ENCODE measurements at places on chromosomes 4 and X.

DNA sequence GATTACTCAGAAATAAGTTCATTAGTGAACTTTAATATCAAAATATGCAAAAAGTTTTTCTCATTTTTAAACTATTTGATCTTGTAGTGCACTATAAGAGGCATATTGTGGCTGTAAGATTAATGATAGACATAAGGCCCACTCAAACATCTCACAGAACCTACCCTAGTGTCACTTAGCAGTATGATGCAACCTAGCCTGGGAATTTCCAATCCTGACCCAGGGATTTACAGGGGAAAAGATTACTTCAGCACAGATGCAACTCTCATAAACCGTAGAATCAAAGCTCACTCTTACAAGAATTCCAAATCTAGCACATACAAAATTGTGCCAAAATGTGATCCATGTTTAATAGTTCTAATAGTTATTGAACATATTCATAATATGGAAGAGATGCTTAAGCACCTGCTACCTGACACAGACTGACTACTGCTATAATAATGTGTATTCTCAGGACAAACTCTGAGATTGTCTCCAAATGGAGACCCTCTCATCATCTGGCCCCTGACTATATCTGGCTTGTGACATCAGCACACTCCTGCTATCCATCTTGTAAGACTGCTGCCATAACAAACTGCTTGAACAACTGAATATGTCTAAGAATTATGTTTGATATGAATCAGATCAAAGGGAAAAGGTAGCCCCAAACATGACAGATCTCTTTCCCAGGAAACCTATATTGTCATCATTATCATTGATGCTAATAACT lies 271.9 kb downstream of the PABPC4L start:
- DNase-seq, result no peak

DNA sequence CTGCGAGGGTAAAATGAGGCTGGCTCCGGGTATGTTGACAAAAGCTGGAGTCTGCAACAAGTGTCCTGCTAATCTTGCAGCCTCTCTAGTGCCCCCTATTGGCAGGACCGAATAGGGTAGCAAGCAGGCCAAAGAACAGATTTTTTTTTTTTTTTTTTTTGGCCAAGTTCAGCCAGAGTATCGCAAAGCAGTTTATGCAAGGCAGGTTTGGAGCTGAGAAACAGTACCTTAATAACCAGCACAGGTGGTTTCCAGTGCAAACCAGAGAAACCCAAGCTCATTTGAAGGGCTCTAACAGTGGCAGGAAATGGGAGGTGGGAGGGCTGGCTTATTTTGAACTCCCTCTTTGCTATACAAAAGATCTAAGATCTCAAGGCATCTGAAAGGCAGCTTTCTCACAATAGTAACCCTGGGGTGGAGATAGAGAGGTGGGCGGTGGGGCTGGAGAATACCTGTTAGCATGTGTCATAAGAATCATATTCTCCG lies 38.2 kb upstream of the OCIAD2 start:
- DNase-seq, result no peak

GRCh38 chr4:183533698-183534097 lies 28.8 kb downstream of the ING2 start:
- DNase-seq, result no peak

DNA sequence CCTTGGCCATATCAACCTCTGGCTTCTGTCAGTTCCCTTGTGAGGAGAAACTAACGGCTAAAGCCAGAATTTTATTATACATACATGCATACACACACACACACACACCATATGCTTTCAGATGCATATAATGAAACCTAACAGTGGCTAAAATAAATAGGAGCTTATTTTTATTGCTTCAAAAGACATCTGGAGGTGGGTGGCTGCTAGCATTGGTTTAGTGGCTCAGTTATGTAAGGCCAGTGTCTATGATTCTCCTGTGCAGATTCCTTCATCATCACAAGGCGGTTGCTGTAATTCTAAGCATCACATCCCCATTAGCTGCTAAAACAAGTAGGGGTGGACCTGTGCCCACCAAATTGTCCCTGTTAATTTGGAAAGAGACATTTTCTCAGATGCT lies 110.8 kb downstream of the MAPK10 start:
- no peak for DNase-seq

DNA sequence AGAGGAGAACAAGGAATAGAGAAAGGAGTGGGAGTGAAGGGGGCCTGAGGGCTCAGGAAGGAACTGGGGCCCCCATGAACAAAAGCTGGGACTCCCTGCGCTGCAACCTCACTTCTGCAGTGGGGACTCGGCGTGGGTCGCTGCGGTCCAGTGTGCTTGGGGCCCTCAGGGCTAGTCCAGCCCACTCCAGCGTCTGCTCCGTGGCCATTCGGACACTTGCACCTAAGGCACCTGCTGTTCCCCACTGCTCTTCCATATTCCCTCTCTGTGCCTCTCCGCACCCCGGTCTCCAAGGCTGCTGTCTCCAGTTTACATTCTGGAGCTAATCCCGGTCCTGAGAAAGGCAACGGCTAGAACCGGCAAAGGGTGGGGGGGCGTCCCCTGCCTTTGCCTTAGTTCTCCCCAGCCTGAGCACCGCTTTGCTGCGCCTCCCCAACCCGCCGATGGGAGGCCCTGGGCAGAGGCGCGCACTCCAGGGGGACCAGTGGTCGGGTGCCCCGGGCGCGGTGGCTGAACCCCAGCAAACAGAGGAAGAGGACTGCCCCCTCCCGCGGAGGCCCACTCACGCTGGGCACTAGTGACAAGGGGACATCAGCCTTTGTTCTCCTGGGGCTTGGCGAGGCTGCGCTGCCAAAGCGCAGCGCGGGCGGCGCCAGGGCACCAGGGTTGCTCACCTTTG lies 327.7 kb upstream of the F9 start:
- DNase-seq, result no peak

DNA sequence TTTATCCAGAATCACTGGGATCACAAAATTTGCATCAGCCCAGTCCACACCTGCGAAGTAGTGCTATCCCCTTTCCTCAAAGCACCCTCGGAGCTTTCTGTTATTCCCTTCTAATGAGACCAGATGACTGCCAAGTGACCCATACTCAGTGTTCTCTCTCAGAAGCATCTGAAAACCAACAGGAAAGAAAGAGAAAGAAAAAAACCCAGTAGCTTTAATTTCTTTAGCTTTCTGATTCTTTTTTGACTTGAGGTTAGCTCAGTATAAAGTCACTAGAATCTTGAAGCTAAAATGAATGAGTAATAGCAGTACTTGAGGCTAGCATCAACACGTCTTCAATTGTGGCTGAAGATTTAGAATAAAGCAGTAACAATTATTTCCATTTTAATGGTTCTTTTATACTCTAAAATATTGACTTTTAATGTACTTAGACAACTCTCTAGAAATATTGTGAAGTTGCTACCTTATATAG lies 124.4 kb downstream of the ANK2 start:
- DNase-seq, result no peak

- no peak for DNase-seq
Observed at GRCh38 chrX:68685685-68686084, 38.2 kb downstream of the STARD8 start.

- DNase-seq, result no peak
Observed at GRCh38 chr4:13530823-13531624, 13.3 kb downstream of the NKX3-2 start.

GRCh38 chr4:25107827-25108516 lies 52.3 kb downstream of the SEPSECS start:
- DNase-seq, result no peak

DNA sequence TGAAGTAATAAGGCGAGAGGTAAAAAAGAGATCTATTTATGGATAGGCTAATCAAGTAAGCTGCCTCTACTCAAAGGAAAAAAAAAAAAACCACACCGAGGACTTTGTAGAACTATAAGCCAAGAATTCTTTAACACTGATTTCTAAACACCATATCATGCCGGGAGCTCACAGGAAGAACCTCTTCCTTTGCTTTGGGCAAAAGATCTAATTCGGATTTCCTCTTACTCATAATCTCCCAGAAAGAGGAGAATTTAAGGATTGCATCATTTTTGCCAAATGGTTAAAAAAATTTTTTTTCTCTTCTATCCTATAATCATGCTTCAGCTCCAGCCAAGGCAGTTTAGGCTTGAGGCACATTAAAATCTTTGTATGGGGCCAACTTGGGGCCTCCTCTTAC lies 95.5 kb downstream of the ZNF827 start:
- DNase-seq, result no peak

GRCh38 chrX:69362856-69363255 lies 141.3 kb upstream of the NALF2 start:
- DNase-seq, result no peak

- no peak for DNase-seq
Observed at GRCh38 chr4:174627473-174627872, 105.2 kb upstream of the HPGD start.

Measured in stimulated activated CD8-positive, alpha-beta memory T cell treated with anti-CD3 and anti-CD28 coated beads, Interleukin-4, amount 100 ng/mL, for 24 hours (primary cell).